Anterior cingulate cortex (tissue), 58 donors: ENCODE measurements at places on chromosomes 5 and 9.
A peak's percentile ranks its signal among the peaks of the same experiment; 100 is the strongest.

- DNase-seq = no peak
Observed at GRCh38 chr5:93320920-93321445, 260.0 kb downstream of the NR2F1-AS1 start.

- no peak for DNase-seq
Observed at GRCh38 chr5:136063778-136064465, 35.1 kb downstream of the TGFBI start.

GRCh38 chr9:134341306-134341705 lies 15.1 kb downstream of the RXRA start:
- no peak for DNase-seq

DNA sequence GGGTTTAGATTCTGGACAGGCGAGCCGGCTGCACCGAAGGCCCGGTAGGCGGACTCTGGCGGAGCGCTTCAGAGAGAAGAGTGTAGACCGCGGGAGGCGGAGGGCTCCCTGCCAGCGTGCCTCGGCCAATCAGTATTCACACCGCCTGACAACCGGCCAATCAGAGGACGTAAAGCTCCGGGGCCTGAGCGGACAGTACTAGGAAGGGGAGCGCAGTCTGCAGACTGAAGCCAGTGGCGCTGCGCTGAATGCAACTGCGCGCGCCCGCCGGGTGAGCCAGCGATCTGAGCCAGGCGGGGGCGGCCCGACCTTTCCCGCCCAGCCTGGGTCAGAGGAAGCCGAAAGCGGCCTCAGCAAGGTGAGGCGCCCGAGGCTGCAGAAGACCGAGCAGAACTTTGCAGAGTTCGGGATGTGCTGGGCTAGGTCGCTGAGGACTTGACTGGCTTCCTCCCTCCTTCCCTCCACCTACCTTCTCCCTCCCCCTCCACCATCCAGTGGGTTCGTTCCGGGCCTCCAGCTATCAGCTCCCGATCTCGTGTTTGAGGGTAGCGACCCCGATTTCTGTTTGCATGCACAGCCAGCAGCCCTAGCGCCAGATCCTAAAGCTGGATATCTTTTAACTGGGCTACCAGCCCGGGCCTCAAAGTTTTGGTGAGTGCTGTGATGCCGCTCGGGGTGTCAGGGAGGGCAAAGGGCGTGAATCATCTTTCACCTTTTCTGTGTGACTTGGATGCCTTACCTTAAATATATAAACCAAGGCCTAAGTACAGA lies at the start of gene DMRT2:
Gene DMRT2, plus strand, starts transcription at position 233 of the 771 bp plus-strand sequence. CDS start 1,257 bp downstream, outside the sequence.
- DNase-seq = peak; percentile 82

DNA sequence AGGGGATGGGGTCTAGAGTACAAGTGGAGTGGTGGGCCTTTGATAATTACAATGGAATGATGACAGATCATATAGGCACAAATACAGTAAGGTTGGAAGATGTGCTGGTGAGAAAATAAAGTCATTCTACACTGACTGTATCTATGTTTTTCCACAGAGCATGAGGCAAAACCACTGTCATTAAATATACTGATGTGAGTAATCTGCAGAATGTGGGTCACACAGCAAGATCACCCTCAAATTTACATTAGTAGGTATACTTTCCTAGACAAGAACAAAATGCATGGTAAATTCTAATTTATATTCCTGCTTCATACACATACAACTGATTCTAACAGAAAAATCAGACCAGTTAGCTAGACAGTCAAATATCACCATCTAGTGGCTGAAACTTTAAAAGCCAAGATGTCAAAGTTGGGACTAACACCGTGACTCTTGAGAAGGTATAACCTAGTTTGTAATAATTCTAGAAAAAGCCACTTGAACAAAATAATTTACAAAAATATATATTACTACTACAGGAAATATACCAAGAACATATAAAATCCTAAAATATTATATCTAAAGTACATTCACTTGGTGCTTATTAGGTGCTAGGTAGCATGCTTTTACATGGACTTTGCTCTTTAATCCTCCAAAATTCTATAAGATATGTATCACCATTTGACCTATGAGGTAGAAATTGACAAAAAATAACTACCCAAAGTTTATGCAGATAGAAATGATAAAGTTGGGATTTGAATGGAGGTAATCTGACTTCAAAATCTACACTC lies 19.5 kb downstream of the TTC33 start:
- no peak for DNase-seq

DNA sequence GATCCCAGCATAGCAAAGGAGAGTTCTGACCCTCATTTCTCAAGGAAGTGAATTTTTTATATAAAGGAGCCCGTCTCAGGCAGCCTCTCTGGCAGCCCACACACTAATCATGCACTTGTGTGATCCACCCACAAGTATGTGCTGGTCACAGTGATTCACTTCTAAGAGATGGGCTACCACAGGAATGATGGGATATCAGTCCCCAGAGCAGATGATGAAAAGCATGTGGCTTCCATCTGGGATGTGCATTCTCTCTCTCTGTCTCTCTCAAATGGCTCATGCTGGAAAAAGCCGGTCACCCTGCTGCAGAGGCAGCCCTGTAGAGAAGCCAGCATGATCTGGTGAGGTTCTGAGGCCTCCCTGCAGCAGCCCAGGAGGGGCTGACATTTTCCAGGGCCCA lies 74.2 kb upstream of the ADCY2 start:
- no peak for DNase-seq

- DNase-seq = peak; percentile 83
Observed at GRCh38 chr9:33374634-33375237, 27.6 kb downstream of the AQP7 start.

GRCh38 chr5:142104491-142104890 lies 4.1 kb upstream of the NDFIP1 start:
- no peak for DNase-seq

DNA sequence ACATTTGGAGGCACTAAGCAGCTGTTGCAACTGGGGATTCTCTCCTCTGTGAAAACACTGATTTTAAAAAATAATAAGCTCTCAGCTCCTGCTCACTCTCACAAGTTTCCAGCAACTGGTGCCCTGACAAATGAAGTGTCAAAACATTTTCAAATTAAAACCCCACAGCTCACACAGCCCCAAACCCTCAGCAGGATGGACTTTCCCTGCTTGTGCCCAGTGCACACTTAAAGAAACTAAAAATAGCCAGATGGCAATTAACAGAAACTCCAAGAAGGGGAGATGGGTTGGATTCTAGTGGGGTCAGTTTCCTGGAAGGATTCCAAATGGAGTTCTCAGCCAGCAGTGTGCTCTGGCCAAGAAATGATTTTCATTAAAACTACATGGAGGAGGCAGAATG lies 163.0 kb upstream of the PUM3 start:
- no peak for DNase-seq

- DNase-seq = no peak
Observed at GRCh38 chr9:4138781-4139180, 161.1 kb downstream of the GLIS3 start.

DNA sequence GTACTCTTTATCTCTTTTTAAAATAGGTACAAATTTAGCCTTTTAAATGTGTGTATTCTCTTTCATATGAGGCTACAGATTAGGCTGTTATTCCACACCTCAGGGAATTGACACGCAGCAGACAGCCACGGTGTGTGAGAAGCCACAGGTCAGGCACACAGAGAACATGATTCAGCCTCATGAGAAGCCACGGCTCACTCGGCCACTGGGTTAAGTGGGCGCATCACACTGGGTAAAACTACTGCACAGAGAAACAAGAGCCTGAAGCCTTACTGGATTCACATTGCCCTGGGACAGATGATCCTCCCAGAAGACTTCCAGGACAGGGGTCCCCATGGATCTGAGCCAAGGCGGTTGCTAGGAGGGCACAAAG lies 28.2 kb downstream of the LPCAT1 start:
- no peak for DNase-seq

DNA sequence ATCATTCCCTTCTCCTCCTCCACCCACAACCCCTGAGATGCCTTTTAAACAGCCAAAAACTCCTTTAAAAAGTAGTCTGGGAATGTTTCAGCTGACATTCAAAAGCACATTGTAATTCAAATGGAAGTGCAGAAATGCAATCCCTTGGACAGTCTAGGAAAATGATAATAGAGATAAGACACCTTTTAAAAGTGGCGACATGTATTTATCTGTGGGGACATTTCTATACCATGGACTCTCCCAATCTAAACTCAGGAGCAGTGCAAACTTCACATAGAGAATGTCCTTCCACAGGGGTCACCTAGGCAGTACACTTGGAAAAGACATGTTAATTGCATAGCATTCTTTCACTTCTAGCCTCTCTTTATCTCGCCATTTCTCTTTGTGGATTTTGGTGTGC lies 33.0 kb downstream of the TRIM32 start:
- no peak for DNase-seq

DNA sequence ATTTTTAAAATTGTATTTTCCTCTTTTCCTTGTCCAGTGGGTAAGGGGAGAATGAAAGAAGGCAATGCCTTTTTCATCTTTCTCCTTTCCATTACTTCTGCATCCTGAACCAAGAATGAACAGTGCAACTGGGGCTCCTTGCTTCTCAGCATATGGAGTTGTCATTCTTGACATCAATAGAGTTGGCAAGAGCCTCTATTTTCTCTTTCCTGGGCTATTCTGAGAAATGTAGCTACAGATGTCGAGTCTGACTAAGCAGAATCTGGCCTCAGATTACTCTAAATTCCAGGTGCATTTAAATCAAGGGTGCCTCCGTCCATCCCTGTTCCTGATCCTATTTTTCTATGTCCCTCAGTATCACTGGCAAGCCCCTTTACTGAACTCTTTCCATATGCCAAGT lies 244.8 kb downstream of the GLIS3 start:
- DNase-seq = no peak

GRCh38 chr5:144089401-144090021 lies 80.9 kb downstream of the YIPF5 start:
- no peak for DNase-seq

DNA sequence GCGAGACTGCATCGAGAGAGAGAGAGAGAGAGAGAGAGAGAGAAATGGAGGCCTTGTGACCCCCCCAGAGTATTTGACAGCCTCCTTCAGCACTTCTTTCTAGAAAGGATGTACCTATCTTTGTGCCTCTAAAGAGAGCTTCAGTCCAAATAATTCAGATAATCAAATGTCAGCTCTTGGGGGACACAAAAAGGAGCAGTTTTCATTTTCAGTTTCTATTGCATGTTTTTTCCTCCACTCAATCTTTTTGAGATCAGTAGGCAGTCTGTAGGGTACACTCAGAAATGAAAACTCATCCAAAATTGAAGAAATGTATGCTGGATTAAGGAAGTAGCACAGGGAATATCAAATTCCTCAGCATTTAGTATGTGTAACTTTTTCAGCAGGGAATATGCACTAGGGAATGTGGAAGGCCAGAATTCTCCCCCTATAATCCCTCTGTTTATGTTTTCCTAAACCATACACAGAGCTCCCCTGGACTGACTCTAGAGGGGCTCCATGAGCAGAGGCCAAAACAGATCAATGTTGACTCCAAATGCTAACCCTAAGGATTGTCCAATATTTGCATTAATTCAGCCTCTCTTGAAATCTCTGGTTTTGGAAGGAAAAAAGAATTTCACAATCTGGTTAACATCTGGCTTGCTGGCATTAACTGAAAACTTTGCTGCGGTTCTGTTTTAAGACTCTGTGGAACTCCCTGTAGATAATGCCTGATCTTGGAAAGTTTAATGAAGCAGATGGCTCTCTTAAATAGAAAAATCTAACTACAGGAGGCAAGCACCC lies 250.1 kb downstream of the CEMIP2 start:
- DNase-seq = no peak
